ENCODE measurements at places on chromosomes 3 and 15.

GRCh38 chr15:59244337-59244736, 37.7 kb downstream of the LDHAL6B start:
- DNase-seq = no peak

- no peak for DNase-seq
Observed at GRCh38 chr3:185732782-185733181, 92.1 kb downstream of the IGF2BP2 start.

DNA sequence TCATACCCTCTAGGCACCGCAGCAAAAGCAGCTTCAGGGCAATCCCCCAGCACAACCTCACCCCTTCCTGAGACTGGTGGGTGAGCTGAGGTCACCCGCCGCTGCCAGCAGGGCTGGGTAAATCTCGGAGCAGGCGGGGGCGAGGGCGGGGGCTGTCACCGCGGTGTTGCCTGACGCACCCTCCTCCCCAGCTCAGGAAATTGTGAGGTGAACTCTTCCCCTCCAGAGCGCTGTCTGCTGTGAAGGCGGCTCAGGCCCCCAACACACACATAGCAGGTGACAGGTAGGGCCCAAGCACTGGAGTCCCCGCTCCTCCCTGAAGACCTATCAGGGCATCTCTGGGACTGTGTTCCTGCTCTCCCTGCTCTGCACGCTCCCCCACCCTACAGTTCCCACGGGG, 30.2 kb upstream of the FURIN start:
- DNase-seq = no peak

- DNase-seq = no peak
Observed at GRCh38 chr15:84793431-84794161, 23.6 kb upstream of the ALPK3 start.

- no peak for DNase-seq
Observed at GRCh38 chr3:167913219-167913835, 177.8 kb downstream of the SERPINI1 start.

All from NCI-H524 treated with DMSO at 0.1 percent for 48 hours (cell line).